ENCODE measurements at places on chromosomes 2 and 18.

DNA sequence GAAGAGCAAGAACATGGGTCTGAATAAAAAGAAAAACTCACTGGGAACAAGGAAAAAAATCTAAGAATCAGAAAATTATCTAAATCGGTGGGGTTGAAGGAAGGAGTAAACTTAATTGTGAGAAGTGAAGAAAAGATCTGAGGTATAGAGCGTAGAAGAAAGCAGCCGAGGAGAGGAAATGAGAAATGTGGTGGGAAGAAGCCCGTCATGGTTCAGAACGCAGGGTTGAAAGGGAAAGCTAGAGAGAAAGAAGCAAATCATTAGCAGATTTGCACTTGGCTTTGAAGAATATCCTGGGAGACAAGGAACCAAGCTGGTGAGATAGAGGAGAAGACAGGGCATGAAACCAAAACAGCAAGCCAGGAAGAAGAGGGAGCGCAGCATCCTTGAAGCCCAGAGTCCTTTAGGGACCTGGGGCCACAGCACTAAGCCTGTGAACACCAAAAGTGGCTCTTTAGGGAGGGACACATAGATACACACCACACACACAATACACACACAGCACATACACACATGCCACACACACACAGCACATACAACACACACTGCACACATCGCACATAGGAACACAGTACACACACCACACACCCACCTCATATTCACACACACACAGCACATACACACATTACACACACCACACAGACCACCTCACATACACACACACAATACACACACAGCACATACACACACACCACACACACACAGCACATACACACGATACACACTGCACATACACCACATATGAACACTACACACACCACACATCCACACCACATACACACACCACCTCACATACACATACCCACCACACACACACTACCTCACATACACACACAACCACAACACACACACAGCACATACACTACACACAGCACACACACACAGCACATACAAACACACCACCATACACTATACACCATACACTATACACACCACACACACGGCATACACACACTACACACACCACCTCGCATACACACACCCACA is 274.6 kb downstream of the ETAA1 start:
- DNase-seq: no peak

DNA sequence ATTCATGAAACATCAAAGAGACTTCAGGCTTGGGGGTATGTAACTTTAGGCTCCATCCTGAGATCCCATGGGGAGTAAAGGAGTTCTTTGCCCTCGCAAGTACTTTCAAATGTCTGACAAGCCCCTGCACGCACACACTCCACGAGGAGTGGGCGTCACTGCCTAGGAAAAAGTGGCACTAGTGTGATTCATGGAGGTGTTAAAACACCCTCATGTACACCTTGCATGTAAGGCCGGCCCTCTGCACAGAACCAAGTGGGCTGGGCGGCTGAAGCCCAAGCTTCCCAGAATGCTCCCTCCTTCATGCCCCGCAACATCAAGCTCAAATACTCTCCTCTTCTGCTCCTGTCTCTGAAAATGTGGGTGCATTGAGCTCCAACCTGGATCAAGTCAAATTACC is 7.8 kb downstream of the HS1BP3 start:
- no peak for DNase-seq

- DNase-seq: no peak
Observed at GRCh38 chr2:212465456-212465855, 73.1 kb downstream of the ERBB4 start.

DNA sequence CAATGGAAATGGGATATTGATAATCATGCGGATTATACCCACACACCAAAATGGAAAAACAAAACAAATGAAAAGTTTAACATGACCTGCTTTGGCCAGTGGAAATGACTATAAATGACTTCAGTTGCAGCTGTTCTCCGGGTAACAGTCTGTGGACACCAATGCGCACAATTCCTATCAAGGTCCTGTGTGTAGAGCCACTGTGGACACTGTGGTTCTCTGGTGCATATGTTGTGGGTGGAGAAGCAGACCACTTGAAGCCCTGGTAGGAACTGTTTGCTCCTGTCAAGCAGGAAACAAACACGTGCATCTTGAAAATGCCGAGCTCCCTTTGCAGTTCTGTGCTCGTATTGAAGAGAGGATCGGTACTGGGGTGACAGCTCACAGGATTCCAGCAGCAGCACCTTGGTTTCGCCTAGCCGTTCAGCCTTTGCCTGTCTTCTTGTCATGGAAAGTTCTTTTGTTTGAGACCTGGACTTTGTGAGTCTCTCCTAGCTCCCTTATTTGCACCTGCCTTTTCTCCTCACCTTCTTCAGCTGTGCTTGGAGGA is 32.9 kb downstream of the NCK2 start:
- DNase-seq: no peak

- DNase-seq: no peak
Observed at GRCh38 chr2:167890739-167891138, 356.7 kb downstream of the STK39 start.

GRCh38 chr2:98478088-98478551 is 33.5 kb downstream of the INPP4A start:
- DNase-seq: no peak

DNA sequence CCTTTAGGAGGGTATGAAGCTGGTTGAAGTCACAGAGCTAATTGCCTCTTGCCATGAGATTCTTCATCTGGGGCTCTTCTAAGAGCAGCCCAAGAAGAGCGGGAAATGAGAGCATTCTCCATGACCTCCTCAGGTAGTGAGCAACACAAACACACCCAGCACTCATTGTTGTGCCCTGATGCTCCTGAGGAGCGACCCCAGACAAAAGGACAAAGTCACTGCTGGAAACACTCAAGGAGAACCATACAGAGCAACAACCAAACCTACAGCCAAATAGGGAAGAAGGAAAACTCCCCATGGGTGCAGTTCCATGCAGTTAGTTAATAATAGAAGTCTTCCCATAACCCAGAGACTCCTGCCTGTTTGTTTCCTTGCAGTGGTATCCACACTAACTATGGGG is 426.0 kb upstream of the CRIM1 start:
- DNase-seq: no peak

- DNase-seq: no peak
Observed at GRCh38 chr2:37883518-37883917, 41.6 kb upstream of the RMDN2 start.

- no peak for DNase-seq
Observed at GRCh38 chr2:120866483-120867140, 130.9 kb downstream of the GLI2 start.

GRCh38 chr2:162826921-162827320 is 11.6 kb downstream of the KCNH7 start:
- DNase-seq: no peak

- DNase-seq: no peak
Observed at GRCh38 chr2:1985571-1985970, 241.3 kb upstream of the PXDN start.

DNA sequence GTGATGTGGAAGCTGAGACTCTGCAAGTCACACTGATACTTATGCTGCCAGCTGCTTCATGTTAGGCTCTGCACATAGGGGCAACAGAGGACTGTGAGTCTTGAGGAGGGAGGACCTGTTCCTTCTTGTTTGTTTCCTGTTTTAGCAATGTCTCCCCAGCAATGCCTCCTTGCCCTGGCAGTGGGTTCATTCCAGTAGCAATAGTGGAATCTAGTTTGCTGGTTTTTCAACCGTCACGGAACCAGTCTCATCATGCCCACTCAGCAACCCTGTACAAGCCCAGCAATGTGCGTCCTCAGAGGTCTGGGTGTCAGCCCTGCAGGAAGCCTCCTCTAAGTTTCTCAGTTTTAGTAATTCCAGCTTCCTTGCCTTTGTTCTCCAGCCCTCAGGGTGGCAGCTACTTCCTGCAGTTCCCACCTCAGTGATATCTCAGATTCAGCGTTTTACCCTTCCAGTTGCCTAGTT is 20.5 kb upstream of the ITGB6 start:
- DNase-seq: peak; percentile 48

GRCh38 chr2:46091961-46092667 is 205.1 kb upstream of the EPAS1 start:
- no peak for DNase-seq

- no peak for DNase-seq
Observed at GRCh38 chr2:205834796-205835195, 152.5 kb downstream of the NRP2 start.

DNA sequence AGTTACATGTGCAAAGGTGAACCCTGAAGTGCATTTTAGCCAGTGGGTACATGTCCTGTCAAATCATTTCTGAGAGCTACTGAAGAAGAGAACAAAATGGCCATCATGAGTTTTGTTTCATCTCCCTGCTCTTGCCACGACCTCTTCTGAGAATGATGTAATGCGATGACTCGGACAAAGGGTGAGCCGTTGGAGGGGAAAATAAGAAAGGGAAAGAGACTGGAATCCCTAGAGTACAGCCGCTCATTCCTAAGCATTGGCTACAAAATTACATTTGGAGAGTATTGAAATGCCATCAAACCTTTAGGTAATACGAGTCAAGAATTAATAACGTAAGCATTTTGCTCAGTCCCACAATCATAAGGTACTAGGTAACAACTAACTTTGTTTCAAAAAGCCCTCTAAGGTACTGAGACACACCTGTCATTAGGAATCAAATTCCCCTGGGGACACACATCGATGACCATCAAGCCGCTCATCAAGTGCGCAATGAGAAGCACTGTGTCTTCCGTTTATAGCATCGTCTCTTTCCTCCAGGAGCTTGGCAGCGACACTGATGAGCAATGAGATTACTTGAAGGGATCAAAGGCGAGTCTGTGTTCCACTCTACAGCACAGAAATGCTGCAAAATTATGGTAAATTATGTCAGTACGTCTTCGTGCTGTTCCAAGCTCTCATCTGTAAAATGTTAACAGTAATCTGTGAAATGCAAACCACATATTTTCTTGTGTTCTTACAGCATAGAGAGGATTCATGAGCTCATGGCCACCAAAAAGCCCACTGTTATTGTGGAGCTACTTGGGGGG is 97.3 kb upstream of the PIEZO2 start:
- no peak for DNase-seq

- no peak for DNase-seq
Observed at GRCh38 chr18:44265437-44265836, 415.3 kb upstream of the SETBP1 start.
